Activated CD4-positive, alpha-beta memory T cell treated with anti-CD3 and anti-CD28 coated beads for 36 hours (primary cell): ENCODE measurements at places on chromosomes 2 and 18.

DNA sequence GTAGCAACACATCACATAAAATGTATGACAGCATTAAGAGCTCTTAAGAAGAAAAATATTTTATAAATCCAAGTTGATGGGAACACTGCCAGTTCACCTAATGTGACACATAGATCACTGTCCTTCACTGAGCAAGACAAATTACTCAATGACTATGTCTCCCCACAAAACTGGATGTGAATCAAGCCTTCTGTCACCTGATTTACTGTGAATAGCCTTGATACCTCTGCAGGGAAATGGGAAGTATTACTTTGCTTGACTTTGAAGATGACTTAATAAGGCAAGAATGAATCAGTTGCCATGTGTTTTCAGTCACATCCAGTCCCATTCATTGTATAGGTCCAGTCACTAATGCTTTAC lies 94.6 kb downstream of the NYAP2 start:
- no peak for DNase-seq

- DNase-seq, result no peak
These were observed 68.4 kb upstream of the STAM2 start for GRCh38 chr2:152243761-152244640.

GRCh38 chr2:241066171-241066892 lies 35.8 kb downstream of the MTERF4 start:
- no peak for DNase-seq

DNA sequence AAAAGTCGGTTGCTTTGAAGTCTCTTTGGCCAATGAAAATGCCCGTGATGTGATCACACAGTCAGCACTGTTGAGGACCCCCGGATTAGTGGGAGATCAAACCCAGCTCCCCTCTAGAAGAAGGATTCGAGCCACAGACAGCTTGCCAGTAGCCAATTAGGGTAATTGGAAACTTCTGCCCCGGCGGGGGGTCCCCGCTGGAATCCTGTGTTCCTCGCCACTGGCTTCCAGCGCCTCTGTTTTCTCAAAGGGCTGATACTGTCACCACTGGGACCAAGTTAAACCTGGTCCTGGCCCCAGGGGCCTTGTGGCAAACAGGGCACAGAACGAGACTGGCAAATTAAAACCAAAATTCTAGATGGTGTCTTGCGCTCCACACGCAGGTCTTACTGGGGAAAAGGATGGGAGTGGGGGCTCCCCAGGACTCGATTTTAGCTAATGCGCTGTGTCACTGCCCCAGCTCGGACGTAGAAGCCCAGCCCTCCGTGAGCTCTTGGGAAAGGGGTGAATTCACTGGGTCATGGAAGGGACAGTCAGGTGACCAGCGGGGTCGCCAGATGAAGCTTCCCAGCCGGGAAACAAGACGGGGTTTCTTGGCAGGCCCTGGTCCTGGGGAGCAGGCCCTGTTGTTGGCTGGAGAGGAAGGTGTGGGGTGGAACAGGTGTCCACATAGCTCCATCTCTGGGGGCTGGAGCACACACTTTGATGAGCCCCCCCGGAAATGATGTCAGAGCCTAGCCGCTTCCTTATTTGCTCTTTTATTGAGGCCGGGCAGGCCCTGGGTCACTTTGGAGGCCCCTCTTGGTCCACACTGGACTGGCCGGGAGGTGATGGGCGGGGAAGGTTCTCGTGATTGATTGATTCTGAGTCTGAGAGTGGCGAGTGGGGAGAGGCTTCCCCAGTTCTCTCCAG lies 90.2 kb downstream of the SMAD7 start:
- no peak for DNase-seq

- no peak for DNase-seq
These were observed 8.0 kb downstream of the ZNF516 start for GRCh38 chr18:76487070-76487469.

- DNase-seq, result no peak
These were observed 64.4 kb downstream of the GFPT1 start for GRCh38 chr2:69322631-69323030.

DNA sequence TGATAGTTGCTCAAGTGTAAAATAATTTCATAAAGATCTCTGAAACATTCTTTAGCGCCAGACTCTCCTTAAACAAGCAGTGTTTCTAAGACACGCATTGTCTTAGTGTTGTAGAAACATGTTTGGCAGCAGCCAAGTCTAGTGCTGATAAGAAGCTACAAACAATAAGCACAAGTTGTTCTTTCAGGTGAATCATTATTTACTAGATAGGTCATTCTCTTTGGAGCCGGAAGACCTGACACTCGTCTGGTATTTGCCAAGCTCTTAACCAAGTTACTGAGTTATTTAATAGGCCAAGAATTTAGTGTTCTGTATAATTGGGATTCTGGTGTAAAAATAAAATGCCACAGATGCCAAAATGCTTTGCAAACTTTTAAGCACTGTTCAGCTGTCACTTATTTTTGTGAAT lies 852.1 kb downstream of the CPS1 start:
- DNase-seq, result no peak

DNA sequence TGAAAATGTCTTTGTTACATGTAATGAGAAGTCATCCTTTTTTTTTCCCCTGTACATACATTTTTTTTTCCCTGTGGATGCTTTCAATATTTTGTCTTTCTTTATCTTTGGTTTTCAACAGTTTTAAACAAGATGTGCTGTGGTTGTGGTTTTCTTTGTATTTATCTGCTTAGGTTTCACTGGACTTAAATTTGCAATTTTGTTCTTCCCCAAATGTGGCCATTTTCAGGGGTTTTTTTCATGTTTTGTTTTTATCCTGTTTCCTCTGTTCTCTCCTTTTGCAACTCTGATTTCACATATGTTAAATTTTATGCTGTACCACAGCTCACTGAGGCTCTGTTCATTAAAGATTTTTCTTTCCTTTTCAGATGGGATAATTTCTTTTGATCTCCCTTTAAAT lies 41.7 kb downstream of the GALNT1 start:
- no peak for DNase-seq

DNA sequence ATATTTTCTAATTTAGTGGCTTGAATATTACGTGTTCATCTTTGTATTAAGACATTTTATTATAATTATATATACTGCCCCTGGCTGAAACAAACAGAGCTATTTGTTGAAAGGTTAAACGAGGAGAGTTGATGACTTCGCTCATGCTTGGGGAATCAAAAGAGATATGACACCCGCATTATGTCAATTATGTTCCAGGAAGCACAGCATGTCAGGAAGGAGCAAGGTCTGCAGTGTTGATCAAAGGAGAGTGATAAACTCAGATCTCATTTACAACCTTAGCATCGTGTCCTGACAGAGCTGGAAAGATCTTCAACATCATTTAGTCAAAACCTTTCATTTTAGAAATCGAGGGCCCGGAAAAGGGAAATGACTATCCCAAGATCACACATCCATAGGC lies 510.1 kb downstream of the TDRD15 start:
- DNase-seq, result no peak

DNA sequence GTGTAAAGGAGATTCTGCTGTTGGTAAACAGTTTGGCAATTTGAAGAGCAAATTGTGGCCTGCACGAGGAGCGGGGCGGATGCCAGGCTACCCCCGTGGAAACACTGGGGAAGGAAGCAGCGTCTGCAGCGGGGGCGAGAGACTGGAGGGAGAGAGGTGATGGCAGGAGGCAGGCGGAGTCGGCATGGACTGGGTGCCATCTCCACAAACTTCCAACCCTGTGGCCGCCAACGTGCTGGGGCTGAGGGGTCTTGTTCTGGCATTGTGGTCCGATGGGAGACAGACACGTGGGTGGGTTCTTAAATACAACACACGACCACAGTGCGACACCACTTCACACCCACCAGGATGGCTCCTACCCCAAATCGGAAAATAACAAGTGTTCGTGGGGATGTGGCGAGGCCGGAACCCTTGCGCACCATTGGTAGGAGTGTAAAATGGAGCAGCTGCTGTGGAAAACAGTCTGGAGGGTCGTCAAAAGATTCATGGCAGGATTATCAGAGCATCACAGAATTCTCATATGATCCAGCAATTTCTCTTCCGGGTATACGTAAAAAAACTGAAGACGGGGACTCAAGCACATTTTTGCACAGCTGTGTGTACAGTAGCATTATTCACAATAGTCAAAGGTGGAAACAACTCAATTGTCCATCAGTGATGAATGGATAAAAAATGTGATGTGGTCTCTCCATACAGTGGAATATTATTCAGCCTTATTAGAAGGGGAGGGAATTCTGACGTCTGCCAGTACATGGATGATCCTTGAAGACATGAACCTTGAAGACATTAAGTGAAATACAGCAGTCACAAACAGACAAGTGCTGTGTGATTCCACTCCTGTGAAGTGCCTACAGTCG lies 82.4 kb upstream of the HPCAL1 start:
- no peak for DNase-seq

DNA sequence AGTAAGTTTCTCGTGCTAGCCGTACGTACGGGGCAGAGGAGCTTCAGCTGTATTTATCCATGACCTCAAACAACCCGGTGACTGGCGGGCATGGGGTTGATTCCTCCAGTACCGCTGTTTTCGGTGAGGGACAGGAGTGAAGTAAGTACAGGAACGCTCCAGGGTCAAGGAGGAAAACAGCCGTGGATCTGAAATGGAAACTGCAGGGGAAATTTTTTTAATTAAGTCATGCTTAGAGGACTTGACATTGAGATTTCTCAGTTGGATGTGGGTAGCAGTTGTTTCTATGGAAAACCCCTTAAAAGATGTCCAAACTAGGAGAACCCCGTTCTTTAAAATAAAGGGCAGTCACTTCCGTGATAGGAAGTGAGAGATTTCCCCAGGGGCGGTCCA lies 1.2 kb downstream of the RAB12 start:
- DNase-seq, result peak; percentile 38

- no peak for DNase-seq
These were observed 48.7 kb downstream of the PTPRM start for GRCh38 chr18:7615840-7616239.

DNA sequence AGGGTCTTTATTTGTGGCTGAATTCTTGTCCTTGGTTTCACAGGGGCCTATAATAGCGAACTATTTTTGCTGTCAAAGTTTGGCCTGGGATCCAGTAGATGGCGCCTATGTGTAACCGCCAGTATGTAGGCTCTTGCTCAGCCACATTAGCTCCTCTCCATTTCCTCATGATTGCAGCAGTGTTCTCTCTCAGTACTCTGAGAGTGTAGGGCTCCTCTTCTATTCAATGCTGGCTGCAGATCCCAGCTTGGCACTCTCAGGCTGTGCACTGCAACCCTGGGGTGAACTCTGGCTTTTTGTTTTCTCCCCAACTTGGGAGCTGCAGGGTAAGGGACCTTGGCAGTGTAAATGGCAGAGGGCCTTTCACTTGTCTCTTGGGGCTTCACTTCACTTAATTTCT lies 344.6 kb upstream of the CHAC2 start:
- DNase-seq, result peak; percentile 12

DNA sequence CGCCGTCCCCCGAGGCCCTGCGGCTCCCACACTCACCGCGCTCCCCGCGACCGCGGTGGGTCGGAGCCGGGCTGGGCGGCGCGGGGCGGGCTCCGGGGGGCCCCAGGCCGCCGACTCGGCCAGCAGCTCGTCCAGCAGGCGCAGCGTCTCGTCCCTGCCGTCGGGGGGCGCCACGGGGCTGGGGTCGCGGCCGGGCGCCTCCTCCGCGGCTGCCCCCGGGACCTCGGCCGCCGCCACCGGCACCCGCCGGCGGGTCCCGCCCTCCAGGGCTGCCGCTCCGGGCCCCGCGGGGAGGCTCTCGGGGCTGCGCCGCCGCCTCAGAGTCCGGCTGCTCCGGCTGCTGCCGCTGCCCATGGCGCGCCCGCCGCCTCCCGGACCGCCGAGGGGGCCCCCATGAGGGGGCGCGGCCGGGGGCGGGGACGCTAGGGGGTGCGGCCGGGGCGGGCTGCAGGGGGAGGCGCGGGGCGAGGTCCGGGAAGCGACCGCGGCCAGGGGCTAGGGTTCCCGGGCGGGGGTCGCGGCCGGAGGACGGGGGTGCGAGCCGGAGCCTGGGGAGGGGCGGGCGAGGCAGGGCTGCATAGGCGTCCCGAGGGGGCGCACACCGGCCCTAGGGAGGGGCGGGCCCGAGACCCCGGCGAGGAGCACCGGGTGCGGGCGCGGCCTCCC lies at the start of gene CYS1:
Gene CYS1, minus strand, starts transcription at position 542 of the 666 bp plus-strand sequence. Its CDS starts 188 bp downstream, at position 354.
- peak; percentile 30 for DNase-seq

DNA sequence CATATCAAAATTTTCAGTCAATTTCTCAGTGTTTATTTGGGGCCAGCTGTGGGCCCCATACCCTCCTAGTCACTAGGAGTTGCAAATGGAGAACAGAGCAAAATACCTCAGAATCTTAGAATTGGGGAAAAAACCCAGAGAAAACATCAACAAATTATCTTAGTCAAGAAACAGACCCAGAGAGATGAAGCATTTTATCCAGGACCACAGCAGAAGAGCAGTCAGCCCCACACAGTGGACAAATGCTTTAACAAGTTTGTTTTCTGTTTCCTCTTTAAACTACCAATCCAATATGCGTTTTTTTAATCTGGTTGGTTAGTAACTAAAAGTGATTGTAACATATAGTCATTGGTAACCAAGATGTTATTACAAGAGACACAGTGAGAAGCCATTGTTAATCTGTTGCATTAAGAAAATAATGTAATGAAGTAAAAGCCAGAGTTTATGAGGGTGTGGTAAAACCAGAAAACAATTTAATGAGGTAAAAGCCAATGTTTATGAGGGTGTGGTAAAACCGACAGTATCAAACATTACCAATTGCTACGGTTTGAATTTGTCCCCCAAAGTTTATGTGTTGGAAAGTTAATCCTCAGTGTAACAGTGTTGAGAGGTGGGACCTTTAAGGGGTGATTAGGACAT lies 60.7 kb upstream of the COX7A2L start:
- no peak for DNase-seq

GRCh38 chr2:167471734-167472133 lies 583.5 kb downstream of the XIRP2 start:
- DNase-seq, result no peak

DNA sequence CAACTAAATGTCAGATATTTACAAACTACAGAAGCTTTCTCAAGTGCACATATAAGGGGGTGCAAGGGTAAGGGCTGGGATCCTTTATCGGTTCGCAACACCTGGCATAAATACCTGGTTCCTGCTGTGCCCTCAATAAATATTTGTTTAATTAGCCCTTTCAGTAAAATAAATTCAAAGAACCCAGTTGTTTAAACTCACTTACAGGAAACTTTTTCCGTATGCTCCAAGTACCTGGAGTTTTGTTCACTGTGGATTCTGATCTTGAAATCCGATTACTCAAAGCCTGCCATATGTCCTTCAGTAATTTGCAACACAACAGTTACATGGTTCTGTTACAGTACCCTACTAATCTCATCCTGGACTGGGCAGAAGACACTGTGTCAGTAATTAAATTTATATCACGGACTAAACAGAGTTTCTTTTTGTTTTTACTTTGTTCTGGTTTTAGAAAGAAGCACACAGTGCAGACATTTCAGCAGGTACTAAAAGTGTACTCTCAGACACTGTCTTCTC lies 36.9 kb downstream of the TBC1D8 start:
- DNase-seq, result no peak
